Stimulated activated CD4-positive, alpha-beta T cell treated with anti-CD3 and anti-CD28 coated beads, Interleukin-1b, Interleukin-23, amount 100 ng/mL, for 1 hour (primary cell): ENCODE measurements at places on chromosomes 7 and 10.

DNA sequence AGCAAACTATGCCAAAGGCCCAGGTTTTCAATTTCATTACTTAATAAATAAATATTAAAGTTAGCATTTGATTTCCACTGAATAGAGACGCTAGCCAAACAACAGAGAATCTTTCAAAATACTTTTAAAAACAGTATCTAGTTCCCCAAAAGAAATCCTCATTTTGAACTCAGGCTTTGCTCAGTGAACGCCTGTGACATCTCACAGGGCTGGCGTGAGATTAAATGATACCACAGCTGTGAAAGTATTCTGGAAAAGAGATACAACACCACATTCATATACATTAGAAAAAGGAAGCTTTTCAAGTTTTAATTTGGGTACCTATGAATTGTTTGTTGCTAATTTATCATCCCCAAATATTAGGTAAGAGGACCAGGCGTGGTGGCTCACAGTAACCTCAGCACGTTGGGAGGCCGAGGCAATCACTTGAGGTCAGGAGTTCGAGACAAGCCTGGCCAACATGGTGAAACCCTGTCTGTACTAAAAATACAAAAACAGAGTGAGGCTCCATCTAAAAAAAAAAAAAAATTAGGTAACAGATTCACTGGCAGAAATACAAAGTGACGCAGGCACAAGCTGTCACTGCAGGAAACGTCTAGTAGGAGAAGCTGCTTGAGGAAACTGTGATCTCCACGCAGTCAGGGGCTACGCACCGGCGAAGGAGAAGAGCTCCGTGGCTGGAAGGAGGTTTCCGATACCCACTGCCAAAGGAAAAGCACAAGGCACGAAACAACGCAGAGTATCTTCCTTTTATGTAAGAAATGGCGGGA is 50.0 kb downstream of the AMZ1 start:
- no peak for DNase-seq

- no peak for DNase-seq
Observed at GRCh38 chr7:104951546-104951945, 62.5 kb upstream of the KMT2E start.

DNA sequence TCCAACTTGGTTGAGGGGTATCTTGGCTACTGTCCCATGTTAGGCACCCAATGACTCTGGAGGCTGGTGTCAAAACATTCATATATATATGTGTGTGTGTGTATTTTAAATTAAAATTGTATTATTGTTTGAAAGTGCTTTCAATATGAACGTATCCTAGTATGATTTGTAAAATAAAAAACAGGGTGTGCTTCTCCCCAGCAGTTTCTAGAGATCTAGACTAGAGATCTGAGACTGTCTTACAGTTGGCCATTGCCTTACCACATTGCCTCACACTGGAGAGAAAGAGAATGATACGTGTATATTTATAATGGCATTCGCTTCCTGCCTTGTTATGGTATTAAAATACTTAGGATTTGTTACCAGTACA is 1.2 kb downstream of the BAG3 start:
- no peak for DNase-seq

- no peak for DNase-seq
Observed at GRCh38 chr7:121331574-121331973, 2.8 kb downstream of the WNT16 start.

GRCh38 chr7:11760372-11760771 is 71.6 kb downstream of the THSD7A start:
- DNase-seq = no peak

- no peak for DNase-seq
Observed at GRCh38 chr7:47583739-47584535, 2.0 kb upstream of the TNS3 start.

DNA sequence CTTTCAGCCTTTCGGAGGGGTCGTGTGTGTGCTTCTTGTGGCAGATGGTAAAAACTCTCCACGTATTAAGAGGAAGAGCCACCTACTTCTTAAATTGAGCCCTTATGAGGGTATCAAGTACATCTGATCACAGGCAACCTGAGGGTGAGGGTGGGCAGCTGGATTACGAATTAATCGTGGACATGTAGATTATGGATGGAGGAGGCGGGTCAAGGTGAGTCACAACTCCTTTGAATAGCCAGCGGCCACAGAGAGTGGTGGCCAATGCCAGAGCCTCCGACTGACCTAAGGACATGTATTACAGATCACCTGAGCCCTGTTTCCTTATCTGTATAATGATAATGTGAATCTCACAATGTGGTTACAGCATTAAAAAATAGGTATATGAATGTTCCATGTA is 1083.9 kb downstream of the SORCS3 start:
- no peak for DNase-seq

DNA sequence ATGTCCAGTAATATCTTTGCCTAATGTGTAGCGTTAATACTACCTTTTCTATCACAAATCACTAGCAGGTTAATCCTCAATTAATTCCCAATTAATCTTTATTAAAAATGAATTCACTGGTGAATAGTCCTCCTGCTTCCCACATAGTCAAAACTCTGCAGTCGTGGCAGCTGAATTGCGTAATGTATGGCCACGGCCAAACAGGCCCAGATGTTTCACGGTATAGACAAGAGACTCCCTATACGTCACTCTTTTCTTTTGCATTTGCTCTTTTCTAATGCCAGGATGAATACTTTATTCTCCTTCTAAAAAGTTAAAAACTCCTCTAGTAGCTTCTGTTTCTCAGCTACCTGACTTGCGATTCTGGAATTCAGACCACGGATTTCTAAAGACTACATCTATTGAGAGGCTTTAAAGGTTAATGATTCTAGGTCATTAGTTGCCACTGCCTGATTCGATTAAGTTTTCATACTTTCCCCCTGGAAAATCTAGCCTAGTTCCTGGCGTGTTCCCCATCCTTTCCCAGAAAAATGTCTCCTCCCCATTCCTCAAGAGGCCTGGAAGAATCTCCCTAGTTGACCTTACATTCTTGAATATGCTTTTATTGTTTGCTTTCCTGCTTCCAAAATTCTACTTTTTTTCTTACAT is 16.9 kb downstream of the MEOX2 start:
- no peak for DNase-seq

DNA sequence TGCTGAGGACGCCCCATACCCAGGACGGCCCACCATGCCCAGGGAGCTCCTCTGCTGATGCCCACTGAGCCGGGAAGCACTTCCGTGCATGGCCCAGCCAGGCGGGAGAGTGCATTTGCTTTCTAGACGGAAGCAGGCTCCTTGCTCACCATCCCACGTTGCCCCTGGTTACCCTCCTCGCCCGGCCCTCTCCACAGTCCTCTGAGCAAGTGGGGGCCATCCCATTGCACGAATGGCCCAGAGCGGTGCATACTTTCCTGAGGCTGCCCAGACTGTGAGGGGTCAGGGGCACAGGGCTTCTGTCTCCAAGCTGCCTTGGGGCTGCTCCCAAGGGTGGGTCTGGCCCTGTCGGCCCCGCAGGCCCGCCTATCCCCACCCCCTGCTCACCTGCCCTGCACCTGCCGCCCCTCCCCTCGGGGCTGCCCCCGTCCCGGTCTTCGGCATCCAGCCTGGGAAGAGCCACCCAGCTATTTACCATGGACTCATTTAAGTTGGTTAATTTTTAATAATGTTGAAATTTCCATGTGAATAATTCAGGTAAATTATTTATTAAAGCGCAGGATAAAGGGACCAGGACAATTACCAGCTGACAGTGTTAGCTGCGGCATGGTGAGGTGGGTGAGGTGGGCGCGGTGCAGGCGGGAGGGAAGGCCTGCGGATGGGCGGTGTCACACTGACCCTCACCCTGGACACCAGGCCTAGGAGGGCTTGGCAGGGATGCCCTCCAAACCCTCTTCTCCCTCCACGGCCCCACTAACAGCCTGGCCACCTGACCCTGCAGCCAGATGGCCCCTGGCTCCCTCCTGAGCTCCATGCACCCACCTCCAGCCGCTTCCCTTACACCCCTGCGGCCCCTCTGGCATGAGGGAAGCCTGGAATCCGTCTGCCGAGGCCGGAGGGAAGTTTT is 104.4 kb downstream of the MICALL2 start:
- no peak for DNase-seq

- no peak for DNase-seq
Observed at GRCh38 chr7:139525750-139526149, 2.3 kb downstream of the CLEC2L start.

- DNase-seq = no peak
Observed at GRCh38 chr7:78329001-78329655, 530.6 kb downstream of the PHTF2 start.

GRCh38 chr10:96529634-96530279 is 16.0 kb upstream of the TLL2 start:
- DNase-seq = no peak

DNA sequence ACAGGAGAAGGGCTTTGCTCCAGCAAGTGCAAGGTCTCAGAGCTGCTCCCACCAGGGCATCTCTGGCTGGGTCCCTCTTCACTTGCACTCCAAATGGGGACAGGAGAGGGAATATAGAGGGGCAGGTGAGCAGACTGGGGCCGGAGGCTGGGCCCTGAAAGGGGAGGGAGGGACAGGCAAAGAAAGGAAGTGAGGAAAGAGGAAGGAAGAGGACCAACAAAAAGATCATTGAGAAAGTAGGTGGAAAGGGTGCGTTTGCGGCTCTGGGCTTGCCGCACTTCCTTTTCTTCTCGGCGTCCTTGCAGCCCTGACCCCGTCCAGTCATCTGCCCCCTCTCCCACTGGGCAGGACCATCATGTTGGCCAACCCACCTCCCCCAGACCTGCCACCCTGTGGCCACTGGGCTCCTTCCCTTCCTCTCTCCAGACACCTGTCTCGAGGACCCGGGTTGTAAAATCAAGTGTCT is 14.0 kb downstream of the ITPRIP start:
- DNase-seq = no peak

- DNase-seq = no peak
Observed at GRCh38 chr7:91226411-91226810, 37.8 kb upstream of the FZD1 start.

DNA sequence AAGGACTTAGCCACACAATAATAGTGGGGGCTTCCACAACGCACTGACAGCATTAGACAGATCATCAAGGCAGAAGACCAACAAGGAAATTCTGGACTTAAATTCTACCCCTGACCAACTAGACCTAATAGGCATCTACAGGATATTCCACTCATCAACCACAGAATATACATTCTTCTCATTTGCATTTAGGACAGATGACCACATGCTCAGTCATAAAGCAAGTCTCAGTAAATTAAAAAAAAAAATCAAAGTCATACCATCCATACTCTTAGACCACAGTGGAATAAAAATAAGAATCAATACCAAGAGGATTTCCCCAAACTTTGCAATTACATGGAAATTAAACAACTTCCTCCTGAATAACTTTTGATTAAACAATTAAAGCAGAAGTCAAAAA is 155.9 kb downstream of the CDK14 start:
- no peak for DNase-seq

- DNase-seq = no peak
Observed at GRCh38 chr10:93072713-93073538, 767 bp upstream of the CYP26A1 start.

GRCh38 chr10:7300384-7300971 is 110.4 kb downstream of the SFMBT2 start:
- DNase-seq = no peak

- DNase-seq = no peak
Observed at GRCh38 chr7:157508477-157508881, 171.7 kb downstream of the DNAJB6 start.

DNA sequence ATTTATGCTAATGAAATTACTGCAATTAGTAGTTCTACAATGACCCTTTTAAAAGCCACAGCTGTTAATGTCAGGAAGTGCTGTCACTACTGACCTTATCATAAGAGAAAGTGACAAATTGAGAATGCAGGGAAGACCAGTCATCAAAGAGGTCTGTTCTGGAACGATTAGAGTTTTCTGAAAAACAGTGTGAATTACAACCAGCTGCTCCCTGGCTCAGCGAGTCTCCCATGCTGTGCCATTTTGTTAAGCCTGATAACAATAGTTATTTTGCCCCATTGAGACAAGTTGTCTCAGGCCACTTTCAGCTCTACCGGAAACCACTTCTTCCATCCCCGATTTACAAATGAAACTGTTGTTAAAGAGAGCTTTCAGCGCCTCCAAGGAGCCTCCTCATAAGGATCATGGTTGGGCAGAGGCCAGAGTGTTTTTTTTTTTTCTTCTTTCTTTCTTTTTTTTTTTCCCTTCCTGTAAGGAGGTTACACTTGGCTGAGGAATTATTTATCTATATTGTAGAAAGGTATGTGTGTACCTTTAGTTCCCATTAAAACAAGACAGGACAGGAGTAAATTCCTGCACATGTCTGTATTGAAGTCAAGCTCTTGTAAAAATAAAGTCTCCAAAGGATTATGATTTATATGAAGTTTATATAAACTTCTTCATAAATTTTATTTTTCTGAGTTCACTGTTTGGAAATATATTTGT is 173.6 kb downstream of the CDCA7L start:
- no peak for DNase-seq

- DNase-seq = no peak
Observed at GRCh38 chr7:35605760-35606159, 89.2 kb downstream of the HERPUD2 start.

GRCh38 chr7:2182461-2182860 is 50.3 kb downstream of the MAD1L1 start:
- DNase-seq = no peak
